Hepatic stellate cell (primary cell): ENCODE measurements at places on chromosomes 11 and 22.

DNA sequence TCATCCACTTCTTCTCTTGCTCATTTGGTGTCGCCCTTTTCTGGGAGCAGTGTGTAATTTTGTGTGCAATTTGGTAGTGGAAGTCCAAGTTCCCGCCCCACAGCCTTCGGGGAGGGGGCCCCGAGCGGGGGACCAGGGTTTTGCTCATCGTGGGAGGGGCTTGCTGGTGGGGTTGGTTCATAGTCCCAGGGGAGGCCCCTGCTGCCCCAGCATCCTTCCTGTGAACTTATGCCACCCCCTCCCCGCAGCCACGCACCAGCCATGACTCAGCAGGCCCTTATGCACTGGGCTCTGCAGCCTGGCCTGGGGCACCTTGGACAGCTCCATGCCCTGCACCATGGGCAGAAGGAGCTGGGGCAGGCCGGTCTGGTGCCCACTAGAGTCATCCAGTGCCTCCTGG, 1183.6 kb downstream of the BRD1 start:
- no peak for DNase-seq

DNA sequence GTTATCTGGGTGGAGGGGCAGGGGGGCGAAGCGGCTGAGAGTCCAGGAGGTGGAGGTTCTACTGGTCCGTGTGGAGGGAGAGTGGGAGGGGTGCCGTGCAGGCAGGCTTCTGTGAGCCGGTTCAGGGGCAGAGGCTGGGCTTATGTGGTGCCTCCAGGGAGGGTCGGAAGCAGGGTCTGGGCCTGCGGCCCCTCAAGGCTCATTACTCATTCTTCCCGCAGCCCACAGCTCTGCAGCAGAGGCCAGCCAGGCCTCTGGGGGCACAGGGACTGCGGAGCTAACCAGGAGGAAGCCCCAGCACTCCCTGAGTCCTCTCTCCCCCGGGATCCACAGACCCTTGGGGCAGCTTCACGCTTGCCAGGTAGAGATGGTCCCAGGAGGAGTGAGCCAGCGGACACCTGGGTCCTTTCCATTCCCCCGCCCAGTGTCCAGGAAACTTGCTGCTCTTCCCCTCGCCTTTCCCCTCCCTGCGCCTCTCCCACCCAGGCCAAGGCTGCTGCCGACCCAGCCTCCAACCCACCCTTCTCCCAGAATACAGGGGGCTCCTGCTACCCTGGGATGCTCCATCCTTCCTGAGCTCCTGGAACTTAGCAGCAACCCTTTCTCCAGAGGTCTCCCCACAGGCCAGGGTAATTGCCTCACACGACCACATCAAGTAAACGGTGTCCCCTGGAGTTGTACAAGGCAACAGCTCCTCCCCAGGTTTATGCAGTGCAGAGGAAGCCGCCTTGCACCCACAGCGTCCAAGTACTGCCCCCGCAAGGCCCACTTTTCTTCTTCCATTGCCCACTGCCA, 6.3 kb downstream of the NRXN2 start:
- no peak for DNase-seq

- DNase-seq, result peak; percentile 56
Observed at GRCh38 chr22:45804986-45805325, 133.3 kb downstream of the ATXN10 start.

DNA sequence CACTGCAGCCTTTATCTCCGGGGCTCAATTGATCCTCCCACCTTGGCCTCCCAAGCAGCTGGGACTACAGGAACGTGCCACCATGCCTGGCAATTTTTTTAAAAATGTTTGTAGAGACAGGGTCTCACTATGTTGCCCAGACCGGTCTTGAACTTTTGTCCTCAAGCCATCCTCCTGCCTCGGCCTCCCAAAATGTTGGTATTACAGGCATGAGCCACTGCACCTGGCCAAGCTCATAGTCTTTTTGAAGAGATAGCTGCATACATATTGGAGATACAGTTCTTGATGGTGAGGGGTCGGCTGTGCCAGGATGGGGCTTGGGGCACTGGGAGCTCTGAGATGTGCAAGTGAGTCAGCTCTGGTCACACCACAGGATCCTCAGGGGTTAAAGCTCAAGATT, 53.2 kb downstream of the CHRDL2 start:
- DNase-seq, result no peak

DNA sequence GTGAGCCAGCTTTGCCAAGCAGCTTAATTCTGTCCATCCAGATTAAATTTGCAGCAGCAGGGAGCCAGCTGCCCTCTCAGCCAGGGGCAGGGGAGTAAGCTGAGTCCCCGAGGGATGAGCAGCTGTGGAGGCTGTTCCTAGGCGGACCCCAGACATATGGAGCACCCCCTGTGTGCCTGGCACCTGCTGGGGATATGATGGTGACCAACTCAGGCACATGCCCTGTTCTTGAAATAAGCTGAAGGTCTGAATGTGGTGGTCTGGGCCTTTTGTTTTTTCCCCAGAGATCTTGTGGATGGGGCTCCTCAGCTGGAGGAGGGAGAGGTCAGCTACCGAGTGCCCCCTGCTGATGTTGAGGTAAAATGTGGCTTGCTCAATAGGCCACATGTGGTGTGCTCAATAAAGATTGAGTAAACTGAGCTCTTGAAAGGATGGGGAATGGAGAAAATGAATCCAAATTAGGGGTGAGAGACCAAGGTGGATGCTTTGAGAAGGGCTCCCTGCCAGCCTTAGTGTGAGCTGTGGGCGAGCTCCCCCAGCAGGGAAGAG, 103.3 kb upstream of the NNMT start:
- no peak for DNase-seq

- no peak for DNase-seq
Observed at GRCh38 chr11:98029832-98030231, 990.9 kb upstream of the CNTN5 start.

DNA sequence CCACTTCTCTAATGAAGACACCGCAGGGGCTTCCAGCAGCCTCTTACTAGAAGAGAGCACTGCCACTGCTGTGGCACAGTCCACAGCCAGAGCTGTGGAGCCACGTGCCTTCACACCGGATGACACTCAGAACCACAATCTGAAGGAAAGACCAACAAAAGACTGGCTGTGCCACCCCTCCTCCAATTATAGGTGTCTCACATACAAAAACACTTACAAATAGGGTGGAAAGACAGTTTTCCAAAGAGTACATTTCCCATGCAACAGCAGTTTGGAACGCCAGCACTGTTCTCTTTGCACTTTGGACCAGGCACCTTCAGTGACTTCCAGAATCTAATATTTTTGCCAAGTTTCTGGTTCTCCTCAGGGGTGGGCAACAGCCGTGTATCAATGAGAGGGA, 38.0 kb upstream of the SLC25A1 start:
- no peak for DNase-seq

DNA sequence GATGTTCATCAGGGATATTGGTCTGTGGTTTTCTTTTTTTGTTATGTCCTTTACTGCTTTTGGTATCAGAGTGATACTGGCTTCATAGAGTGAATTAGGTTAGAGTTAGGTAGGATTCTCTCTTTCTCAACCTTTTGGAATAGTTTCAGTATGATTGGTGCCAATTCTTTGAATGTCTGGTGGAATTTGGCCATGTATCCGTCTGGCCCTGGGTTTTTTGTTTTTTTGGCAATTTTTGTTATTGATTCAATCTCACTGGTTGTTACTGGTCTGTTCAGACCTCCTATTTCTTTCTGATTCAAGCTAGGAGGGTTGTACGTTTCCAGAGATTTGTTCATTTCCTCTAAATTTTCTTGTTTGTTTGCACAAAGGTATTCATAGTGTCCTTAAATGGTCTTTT, 54.4 kb downstream of the ATXN10 start:
- no peak for DNase-seq
